ENCODE measurements at places on chromosomes 7 and 10.

GRCh38 chr7:44184206-44184872 lies 4.9 kb downstream of the GCK start:
- no peak for DNase-seq

DNA sequence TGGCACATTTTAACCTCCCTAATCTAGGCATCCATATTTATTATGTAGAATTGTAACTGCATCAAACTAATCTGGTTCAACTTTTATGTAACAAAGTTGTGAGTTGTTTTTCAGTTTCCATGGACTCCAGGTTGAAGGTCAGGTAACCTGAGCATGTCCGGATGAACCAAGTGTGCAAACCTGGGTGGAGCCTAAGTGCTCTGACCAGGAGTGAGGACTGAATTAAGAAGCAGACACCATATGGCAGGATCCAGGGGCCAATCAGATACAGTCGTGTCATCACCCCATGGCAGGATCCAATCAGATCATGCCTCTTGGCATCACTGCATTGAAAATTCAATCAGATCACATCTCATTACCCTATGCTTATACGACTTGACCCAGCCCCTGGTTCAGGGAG lies 41.2 kb upstream of the PHYHIPL start:
- no peak for DNase-seq

- no peak for DNase-seq
Measured at GRCh38 chr10:2342206-2342605, 604.9 kb upstream of the ADARB2 start.

GRCh38 chr10:110811791-110812581 lies 59.7 kb upstream of the PDCD4 start:
- no peak for DNase-seq

DNA sequence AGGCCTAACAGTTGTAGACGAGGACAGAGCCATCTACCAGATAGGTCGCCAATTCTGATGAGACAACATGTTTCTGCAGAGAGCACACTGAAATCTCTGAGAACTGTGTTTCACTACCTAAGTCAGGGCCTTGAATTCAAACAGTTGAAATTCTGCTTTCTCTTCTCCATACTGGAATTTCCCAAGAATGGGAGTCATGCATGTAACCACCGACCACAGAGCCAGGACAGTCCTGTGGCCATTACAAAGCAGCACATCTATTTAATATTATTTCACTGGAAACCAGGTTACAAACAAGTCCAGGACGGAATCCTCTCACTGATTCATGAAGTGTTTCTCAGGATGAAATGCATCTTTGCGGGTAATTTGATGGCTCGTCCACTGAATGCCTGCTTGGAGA lies 62.0 kb upstream of the ST8SIA6 start:
- no peak for DNase-seq

GRCh38 chr7:92731335-92732063 lies 104.9 kb downstream of the CDK6 start:
- DNase-seq = peak; percentile 71

- no peak for DNase-seq
Measured at GRCh38 chr7:51180092-51180491, 136.5 kb downstream of the COBL start.

GRCh38 chr7:121369462-121369861 lies 26.6 kb downstream of the FAM3C start:
- DNase-seq = no peak

- DNase-seq = no peak
Measured at GRCh38 chr7:111045449-111045848, 45.5 kb upstream of the LRRN3 start.

GRCh38 chr10:82464966-82465365 lies 590.0 kb downstream of the NRG3 start:
- no peak for DNase-seq

GRCh38 chr10:92719991-92720830 lies 30.5 kb downstream of the HHEX start:
- DNase-seq = no peak

DNA sequence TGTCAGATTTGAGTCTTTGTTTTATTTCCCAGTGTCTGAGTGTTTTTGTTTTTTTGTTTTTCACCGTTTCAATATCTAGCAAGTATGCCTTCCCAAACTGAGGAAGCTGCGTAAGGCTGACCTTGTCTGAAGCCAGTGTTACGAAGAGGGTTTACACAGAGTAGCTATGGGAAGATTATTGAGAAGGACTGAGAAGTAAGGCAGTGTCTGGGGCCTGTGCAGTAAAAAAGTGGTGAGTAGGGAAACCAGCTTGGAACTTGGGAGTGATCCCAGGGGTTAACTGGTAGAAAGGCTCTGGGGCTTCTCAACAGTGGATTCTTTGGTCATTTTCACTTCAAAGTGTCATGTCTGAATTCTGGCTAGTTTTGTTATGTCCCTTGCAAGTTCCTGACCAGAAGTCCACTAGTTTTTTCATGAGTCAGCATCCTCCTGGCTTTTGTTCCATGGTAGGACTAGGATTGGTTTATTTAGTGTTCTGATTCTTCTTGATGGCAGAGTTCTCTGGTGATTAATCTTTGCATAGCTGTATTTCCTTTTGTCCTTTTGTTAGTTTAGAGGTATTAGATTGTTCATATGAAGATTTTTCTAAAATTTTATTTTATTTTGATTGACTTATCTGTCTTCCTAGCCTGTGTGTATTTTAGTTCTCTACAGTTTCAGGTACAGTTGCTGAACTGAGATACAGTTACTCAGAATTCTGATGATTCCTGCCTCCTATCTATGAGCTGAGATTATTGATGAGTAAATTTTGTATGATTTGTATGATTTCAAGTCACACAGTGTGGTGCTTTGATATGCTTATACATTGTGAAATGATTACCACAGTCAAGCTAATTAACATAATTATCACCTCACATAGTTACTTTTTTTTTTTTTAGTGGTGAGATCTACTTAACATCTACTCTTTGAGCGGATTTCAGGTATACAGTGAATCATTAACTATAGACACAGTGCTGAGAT lies 19.0 kb downstream of the GARS1 start:
- DNase-seq = no peak

DNA sequence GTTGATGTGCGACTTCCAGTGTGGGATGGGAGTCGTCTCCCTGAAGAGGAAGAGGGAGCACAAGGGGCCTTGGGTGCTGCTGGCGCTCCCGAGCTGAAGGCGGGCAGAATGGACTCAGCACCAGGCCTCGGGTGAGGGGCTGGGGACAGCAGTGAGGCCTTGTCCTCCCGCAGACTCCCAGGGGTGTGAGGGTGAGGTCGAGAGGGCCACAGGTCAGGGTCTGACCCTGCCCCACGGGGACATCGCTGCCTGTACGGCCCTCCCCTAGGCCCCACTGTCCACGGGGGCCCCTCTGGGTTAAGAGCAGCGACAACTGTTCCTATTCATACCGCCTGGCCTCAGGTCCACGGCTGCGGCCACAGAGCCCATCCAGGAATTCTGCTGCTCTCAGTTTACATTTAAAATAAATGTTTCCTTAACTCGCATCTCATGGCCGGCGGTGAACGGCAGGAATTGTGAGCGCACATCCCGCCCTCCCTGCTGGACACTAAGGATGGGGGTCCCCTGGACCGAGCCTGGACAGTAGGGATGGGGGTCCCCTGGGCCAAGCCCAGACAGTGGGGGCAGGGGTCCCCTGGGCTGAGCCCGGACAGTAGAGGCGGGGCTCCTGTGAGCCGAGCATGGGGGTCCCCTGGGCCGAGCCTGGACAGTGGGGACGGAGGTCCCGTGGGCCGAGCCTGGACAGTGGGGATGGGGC lies 61.7 kb downstream of the PDGFA start:
- no peak for DNase-seq

GRCh38 chr10:32199714-32200394 lies 143.6 kb upstream of the KIF5B start:
- no peak for DNase-seq

DNA sequence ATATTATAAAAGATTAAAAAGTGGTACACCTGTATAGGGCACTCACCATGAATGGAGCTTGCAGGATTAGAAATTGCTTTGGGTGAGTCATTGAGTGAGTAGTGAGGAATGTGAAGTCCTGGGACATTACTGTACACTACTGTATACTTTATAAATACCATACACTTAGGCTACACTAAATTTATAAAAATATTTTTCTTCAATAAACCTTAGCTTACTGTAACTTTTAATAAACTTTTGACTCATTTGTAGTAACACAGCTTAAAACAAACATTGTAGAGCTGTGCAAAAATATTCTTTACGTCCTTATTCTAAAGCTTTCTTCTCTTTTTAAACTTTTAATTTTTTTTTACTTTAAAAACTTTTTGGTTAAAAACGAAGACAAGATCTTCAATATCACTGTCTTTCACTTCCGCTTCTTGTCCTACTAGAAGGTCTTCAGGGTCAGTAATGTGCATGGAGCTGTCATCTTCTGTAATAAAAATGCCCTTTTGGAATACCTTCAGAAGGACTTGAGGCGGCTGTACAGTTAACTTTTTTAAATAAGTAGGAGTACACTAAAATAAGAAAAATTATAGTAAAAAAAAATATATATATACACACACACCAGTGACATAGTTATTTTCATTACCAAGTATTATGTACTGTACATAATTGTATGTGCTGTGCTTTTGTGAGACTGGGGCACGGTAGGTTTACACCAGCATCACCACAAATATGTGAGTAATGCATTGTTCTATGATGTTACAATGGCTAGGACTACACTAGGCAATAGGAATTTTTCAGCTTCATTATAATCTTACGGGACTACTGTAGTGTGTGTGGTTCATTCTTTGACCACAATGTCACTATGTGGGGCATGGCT lies 3.5 kb downstream of the STK31 start:
- no peak for DNase-seq

DNA sequence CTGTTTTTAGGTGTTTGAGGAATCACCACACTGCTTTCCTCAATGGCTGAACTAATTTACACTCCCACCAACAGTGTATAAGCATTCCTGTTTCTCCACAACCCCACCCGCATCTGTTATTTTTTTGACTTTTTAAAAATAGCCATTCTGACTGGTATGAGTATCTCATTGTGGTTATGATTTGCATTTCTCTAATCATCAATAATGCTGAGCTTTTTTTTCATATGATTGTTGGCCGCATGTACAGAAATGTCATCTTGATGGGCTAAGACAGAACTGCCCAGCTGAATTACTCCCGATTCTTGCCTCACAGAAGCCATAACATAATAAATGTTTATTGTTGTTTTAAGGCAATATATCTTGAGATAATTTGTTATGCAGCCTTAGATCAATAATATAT lies 93.1 kb upstream of the DKK1 start:
- no peak for DNase-seq

DNA sequence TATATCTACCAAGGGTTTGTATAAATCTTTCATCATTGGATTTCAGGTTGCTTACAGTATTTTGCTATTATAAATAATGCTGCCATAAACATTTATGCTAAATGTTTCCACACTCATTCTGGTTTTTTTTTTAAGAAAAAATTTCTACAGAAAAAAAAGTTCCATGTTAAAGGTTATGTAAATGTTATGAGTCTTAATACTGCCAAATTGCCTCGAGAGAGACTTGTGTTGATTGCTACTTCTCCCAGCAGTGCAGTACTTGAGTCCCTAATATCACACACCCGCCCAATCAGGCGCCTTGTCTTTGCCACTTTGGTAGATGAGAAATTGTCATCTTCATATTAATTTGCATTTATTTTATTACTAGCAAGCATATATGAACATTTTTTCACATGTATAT lies 96.7 kb upstream of the TMEM26 start:
- DNase-seq = no peak

GRCh38 chr10:102677331-102678067 lies 33.2 kb downstream of the TRIM8 start:
- no peak for DNase-seq

DNA sequence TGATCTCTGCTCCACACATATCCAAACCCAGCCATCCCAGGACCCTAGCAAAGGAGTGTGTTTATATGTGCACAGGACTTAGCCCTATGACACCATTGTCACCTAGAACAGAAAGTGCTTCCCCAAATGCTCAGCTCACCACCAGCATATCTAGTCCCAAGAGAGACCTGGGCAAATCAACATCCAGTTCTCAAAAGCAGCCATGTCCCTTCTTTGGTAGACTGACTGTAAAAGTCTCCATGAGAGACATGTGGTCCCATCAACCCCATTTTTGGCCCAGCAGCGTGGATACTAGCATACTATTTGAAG lies 20.9 kb upstream of the ARHGAP22 start:
- DNase-seq = no peak

DNA sequence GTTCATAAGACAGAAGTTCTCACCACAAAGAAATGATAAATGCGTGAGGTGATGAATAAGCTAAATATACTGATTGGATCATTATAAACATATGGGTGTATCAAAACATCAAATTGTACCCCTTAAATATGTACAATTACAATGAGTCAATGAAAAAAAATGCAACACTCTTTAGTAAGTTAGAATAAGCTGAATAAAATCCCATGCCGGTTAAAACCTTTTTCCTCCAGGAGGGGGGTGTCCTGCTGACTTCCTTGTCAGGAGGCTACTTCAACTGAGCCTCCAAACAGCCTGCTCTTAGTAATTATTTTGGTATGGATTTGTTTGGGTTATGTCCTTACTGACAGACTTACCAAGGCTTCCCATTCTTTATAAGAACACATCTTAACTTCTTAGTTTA lies 649.1 kb downstream of the INHBA start:
- no peak for DNase-seq

DNA sequence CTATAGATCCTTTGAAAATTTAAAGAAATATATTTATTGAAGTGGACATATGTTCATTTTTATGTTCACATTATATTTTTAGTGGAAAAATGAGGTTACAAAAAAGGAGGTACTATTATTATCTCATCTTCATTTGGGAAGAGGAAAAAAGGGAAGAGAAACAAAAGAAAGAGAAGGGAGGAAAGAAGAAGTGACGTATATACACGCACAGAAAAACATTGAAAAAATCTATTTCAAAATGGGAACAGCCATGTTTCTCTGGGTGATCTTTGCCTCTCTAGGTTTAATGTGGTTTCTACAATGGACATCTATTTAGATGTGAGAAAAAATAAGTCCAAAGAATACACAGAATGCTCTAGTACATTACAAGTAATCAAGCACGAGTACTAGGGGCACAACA lies 14.8 kb downstream of the ANK3 start:
- no peak for DNase-seq

- DNase-seq = no peak
Measured at GRCh38 chr10:97584060-97584797, at the start of gene HOGA1. HOGA1 (plus strand) TSS chr10:97584389; CDS start chr10:97584704, 315 bp downstream.

GRCh38 chr7:156966387-156966786 lies 16.9 kb downstream of the NOM1 start:
- no peak for DNase-seq

GRCh38 chr7:108265007-108265406 lies 134.8 kb upstream of the LAMB4 start:
- DNase-seq = no peak

- DNase-seq = no peak
Measured at GRCh38 chr10:77626266-77626935, 11.2 kb downstream of the KCNMA1 start.

DNA sequence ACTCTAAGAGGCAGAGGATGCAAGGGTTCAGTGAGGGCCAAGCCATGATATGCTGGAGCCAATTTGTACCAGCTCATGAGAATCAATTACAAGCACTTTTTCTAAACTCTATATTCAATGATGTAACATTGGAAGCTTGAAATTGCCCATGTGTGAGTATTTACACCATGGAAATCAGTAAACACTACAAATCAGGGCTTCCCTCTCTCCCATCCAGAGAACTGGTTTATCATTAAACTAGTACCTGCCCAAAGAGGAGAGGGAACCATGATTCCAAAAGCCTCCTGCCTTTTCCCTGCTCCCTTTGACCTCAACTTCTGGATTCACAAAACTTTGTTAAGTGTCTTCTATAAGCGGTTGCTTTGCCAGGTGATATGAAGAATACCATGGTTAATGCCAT lies 52.5 kb upstream of the BICC1 start:
- no peak for DNase-seq

Measured in activated CD4-positive, alpha-beta memory T cell treated with anti-CD3 and anti-CD28 coated beads for 36 hours (primary cell).